Posterior cingulate gyrus (tissue), 11 donors: ENCODE measurements at places on chromosomes 3 and 15.

GRCh38 chr3:159832024-159832423, 156.6 kb upstream of the IL12A start:
- DNase-seq: no peak

DNA sequence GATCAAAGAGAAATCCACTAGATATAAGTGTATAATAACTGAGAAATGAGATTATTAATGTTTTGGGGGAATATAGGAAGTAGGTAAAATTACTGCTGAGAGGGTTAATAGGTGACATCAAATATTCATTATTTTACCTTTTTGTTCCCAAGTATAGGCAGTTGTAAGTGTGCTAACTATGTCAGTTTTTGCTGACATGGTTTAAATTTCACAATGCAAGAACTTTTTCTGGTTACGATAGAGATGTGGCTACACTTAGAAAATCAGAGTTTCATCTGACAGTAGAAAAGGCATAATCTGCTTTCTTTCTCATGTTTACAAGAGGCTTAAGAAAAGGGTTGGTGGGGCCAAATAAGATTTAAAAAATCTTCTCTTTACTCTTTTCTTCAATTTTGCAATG, 235.0 kb upstream of the DPPA4 start:
- DNase-seq: no peak

GRCh38 chr3:32837789-32838188, 20.0 kb downstream of the TRIM71 start:
- no peak for DNase-seq

- peak; percentile 24 for DNase-seq
Observed at GRCh38 chr3:35772381-35773015, 133.2 kb downstream of the ARPP21 start.

- DNase-seq: no peak
Observed at GRCh38 chr3:31369637-31370379, 162.9 kb upstream of the STT3B start.

- DNase-seq: no peak
Observed at GRCh38 chr15:101531170-101531569, 41.7 kb upstream of the PCSK6 start.

- no peak for DNase-seq
Observed at GRCh38 chr3:127775398-127776109, 46.8 kb downstream of the MGLL start.

- DNase-seq: no peak
Observed at GRCh38 chr15:101122806-101123205, 129.0 kb downstream of the CHSY1 start.
